ENCODE measurements at places on chromosomes 5 and 9. TPM values are rescaled to one million over a fixed set of nuclear protein-coding genes. Genes with fewer than 3 reads are reported as not detected.

DNA sequence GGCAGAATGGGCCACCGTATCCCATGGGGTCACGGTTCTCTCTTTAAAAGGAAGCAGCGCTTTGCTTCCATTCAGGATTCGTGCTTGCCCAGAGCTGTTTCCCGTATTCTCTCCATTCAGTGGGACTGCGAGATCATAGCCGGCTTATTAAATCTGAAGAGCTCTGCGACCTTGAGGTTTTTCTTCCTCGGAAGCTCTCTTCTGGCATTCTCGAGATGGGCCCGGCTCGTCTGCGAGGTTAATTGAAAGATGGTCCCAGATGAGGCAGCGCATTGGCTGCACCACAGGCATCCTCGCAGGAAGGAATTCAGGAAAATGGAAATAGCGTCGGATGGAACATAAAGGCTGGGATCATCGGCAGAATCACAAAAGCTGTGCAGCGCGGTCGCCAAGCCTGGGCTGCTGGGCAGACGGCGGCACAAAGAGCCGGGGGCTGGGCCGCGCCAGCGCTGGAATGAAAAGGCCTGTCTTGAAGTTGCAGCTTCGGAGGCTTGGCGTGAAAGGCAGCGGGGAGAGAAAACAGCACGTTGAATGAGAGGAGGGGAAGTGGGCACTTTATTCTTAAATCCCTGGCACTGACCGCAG is 236.2 kb downstream of the IRX2 start:
- DNase-seq: no peak

DNA sequence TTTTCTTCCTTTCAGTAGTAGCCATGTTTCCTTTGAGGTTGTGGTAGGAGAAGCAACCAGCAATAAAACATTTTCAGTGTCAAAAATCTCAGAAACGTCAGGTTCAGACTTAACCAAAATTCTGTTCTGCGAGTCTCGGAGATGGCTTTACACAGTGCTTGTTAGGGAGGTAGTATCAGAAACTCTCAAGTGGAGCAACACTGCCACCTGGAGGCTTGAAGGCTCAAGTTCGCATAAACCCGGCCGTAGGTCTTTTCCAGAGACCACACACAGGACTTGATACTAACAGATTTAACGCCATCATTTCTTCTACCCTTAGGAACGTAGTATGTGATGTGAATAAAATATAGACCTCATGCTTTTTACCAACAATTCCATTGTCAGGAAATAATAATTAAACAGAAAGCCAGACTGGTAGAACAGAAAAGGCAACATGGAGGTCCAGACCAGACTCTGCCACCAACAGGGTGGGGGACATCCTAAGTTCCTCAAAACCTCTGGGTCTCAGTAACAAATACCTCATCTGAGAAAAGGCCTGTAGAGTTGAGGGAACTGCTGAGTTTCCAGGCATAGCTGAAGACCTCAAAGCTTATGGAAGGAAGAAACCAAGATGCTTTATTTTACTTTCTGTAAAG is 8.5 kb downstream of the PTGER4 start:
- DNase-seq: peak; percentile 89

DNA sequence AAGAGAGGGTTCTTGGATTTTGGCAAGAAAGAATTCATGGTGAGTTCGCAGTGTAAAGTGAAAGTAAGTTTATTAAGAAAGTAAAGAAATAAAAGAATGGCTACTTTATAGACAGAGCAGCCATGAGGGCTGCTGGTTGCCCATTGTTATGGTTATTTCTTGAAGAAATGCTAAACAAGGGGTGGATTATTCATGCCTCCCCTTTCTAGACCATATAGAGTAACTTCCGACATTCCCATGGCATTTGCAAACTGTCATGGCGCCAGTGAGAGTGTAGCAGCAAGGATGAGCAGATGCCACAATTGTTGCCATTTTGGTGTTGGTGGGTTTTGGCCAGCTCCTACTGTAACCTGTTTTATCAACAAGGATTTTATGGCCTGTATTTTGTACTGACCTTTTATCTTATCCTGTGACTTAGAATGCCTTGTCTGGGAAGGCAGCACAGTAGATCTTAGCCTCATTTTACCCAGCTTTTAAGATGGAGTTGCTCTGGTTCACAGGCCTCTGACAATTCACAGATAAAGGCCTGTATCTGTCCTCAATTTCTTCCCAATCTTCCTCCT is 1026.1 kb upstream of the DMAC1 start:
- DNase-seq: no peak

DNA sequence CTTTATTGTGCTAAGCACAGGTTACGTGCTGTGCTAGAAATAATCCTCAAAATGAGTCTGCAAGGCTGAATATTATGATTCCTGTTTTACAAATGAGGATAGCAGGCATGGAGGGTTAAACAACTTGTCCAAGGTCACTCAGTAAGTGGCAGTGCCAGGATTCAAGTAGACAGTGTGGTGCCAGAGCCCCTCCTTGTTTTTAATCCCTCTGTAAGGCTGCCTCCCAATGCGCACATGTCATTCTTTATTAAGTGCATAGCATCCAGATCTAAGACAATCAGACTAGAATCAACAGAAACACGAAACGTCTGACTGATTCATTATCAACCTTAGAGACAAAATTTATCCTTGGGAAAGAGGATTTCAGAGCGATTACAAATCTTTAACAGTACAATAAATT is 199.6 kb downstream of the SMARCA2 start:
- DNase-seq: no peak

DNA sequence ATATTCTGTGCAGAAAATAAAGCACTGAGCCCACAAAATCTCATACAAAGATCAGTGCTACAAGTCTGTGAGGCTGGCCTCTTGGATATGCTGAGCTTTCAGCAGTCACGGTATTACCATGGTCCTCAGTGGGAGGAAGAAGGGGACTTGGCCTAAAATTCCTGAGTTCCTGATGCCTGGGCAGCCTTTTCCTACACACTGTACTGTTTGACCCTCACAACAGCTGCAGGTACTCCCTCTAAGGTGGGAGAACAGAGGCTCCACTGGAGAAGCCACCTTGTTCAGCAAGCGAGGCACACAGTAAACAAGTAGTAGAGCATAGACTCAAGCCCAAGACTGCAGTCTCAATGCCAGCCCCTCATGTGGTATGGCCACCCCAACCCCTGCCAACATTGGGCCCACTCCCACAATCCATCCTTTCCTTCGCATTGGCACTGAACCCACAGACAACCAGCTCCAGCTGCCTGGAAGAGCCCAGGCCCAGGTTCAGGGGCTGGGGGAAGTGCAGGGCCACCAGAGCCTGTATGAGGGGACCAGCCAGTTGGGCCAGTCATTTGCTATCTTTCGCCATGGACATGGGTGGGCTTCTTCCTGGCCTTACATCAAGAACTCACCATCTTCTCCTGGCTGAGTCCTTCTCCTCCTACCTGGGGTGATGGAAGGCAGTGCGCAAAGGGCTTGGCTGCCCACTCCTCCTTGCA is 14.3 kb downstream of the ACSL6 start:
- DNase-seq: no peak

GRCh38 chr9:135032041-135032835 is 55.2 kb upstream of the OLFM1 start:
- no peak for DNase-seq

- DNase-seq: no peak
These were observed 23.1 kb downstream of the IQGAP2 start for GRCh38 chr5:76425928-76426804.

DNA sequence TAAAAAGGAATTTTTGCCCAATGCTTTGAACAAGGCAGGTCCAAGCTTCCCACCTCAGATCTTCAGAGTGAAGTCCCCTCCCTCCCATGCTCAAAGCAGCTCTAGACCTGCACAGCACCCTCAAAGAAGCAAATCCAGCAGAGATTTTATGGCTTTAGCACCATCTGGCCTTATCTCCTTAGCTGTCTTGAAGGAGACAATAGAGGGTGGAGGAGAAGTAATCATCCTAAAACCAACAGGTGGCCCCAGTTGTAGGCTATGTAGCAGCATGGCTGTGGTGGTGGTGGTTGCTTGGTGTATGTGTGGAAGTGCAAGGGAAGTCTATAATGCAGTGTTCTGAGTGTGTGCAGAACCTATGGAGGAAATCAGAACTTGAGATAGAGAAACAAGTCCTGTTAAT is 140.1 kb downstream of the GRIA1 start:
- DNase-seq: no peak

DNA sequence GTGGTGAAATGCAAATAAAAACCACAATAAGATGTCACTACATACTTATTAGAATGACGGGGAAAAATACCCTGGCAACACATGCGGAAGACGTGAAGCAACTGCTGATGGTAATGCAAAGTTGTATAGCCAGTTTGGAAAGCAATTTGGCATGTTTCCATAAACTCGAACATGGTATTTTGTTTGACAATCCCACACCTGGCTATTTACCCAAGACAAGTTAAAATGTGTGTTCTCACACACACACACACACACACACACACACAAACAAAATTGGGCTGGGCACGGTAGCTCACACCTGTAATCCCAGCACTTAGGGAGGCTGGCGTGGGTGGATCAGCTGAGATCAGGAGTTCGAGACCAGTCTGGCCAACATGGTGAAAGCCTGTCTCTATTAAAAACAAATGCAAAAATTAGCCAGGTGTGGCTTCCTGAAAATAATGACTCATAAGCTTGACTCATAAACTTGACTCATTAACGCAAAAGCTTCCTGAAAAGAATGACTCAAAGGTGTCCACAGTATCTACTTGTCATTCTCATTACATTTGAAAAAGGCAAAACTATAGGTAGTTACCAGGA is 456.5 kb downstream of the CDH18 start:
- DNase-seq: no peak

DNA sequence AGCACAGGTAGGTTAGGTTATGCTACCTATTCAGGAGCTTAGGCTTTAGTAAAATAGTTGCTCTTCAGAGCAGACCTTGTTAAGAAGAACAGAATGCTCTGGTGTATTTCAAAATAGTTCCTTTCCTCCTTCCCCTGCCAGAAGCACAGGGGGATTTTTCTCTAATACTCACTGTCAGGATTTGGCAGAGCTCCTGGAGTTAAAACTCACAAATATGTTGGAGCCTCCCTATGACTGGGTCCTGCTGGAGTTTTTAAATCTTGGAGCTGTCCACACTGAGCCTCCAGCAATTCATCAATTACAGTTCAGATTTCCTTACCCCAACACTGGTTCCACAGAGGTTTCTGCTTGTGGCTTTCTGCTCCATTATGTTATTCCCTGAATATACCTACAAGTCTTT is 1233.8 kb upstream of the WWC1 start:
- DNase-seq: no peak

GRCh38 chr5:17163221-17163620 is 54.2 kb upstream of the BASP1 start:
- DNase-seq: no peak

GRCh38 chr9:22452415-22453010 is 5.9 kb downstream of the DMRTA1 start:
- peak; percentile 21 for DNase-seq

DNA sequence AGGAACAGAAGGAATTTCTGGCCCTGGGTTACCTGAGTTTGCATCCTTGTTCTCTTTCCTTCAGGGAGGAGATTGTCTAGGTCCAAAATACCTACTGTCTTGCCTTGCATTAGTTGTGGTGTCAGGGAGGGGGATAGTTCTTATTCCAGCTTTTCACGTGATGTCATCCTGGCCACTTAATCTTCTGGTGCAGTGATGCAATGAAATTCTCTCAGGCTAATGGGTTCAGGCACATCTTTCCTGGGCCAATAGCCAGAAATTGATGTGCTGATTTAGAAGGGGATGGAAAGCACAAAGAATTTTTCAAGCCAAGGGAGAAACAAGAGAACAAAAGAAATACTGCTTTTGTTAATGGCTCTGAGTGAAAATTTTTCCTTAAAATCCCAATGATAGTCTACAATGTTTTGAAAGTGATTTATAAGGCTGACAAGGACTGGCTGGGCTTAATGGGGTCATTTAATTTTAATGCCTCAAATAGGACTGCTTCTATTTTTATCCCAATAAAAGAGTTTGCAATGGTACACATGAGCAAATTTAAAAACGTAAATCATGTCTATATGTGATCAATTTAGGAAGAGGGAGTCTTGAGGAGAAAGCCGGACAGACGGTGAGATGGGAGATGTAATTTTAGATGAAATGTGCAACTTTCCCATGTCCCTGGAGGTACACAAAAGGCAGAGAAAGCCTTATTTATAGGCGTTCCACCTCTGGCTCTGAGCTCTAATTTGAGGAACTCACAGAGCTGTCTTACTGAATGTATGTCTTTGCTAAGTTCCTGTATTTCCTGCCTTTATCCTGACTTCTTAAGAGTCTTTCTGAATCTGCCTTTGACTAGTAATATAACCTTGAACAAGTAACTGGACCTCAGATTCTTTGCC is 89.3 kb upstream of the SV2C start:
- DNase-seq: no peak

- no peak for DNase-seq
These were observed 356.6 kb upstream of the C9orf72 start for GRCh38 chr9:27929841-27930240.

DNA sequence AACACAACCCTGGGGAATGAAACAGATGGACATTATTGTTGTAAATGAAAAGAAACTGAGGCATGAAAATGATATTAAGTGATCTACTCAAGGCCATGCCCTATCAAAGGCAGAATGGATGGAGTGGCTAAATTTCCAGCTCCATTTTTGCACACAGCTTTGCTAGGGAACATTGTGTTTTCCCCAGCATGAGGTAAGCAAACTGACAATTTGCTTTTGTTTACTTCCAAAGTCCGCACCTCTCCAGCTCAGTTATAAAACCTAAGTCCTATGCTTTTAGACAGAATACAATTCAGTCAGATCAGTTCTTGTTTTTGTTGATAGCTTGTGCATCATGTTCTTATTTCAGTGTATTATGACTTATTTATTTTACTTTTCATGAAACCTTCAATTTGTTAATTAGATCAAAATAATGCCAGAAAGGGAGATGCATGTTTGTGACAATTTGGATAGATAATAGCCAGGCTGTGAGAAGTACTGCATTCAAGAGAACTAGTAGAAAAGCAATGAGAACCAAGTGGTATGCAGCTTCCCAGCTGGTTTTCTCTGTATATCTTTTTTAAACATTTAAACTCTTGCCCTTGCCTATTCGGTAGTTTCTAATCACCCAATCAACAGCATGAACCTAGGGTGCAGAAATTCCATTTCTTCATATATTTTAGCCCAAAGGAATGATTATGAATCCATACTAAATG is 380.8 kb downstream of the SPATA31D1 start:
- no peak for DNase-seq

ASTN2 gene
- 1.9 TPM for polyA plus RNA-seq

KLF4 gene
- 19.1 TPM for polyA plus RNA-seq

LCN9 gene
- not detected for polyA plus RNA-seq

TLX3 gene
- not detected for polyA plus RNA-seq
